ENCODE measurements at places on chromosomes 7 and 10.

- no peak for DNase-seq
Observed at GRCh38 chr7:121016966-121017365, 28.5 kb downstream of the CPED1 start.

DNA sequence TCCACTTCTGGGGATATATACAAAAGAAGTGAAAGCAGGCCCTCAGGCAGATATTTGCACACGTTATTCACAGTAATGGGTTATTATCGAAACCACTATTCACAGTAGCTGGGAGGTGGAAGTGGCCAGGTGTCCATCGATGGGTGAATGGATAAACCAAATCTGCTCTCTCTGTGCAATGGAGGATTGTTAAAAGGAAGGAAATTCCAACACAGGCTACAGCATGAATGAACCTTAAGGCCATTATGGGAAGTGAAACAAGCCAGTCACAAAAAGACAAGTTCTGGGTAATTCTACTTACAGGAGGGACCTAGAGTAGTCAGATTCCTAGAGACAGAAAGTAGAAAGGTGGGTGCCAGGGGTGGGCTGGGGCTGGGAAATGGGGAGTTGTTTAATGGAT lies 48.5 kb upstream of the BHLHA15 start:
- no peak for DNase-seq

DNA sequence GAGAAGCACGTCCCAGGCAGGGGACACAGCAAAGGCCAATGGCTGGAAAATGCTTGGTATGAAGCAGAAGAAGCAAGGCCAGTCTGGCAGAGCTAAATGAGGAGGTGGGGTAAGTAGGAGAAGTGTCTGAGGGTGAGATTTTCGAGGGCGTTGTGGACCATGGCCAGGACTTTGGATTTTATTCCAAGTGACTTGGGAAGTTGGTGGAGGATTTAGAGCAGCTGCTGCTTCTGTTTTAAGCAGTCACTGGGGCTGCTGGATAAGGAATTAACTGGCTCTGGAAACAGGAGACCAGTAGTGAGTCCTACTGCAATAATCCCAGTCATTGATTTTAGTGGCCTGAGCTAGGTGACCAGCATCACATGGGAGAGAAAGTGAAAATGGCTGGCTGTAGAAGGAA lies 67.6 kb upstream of the GSDME start:
- DNase-seq = no peak

DNA sequence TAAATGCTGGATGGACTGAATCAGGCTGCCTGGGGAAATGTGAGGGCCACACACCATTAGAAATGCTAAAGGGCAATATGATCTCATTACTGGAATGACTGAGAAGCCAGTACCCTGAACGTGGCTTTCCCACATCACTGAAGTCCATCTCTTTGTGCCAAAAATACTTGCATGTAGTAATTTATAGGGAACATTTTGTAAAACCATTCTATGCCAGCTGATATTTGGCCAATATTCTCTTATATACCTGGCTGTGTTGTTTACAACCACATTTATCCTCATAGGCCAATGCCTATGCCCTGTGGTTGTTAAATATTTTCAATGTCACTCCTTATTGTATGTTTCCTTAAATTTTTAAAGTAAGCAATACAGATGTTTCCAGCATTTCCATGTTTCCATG lies 111.6 kb downstream of the C10orf90 start:
- DNase-seq = no peak

GRCh38 chr10:34574353-34574934 lies 240.7 kb downstream of the PARD3 start:
- no peak for DNase-seq

DNA sequence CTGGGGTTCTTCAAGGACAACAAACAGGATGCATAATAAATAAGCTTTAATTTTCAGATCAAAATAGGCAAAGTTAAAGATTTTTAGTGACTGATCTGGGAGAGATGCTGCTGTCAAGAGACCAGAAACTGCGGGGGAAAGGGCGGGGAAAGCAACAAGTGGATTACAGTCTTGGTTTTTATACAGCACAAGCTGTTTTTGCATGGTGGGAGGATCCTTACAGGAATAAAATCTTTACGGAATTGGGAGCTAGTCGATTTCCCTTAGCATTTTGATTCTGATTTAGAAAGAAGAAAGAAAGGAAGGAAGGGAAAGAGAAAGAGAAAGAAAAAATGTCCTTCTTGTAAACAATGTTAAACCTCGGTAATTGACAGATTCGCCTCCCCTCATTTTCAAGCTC lies 242.3 kb upstream of the SP8 start:
- no peak for DNase-seq

DNA sequence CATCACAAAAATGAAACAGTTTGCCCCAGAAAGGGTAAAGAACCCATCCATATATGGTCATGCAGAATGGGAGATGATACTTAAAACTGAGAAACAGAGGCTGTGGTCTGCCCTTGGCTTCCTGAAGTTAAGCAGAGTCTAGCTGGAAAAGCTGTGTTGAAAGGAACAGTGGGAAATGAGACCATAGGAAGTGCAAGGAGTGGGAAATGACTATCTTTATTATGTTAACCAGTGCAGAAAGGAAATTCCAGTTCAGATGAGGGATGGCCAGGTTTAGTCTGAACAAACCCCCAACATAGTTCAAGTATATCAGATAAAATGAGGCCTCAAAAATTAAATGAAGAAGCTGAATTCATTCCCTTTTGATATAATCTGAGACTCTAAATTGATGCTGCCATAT lies 112.2 kb upstream of the TARP start:
- no peak for DNase-seq

- no peak for DNase-seq
Observed at GRCh38 chr7:18202315-18203045, 174.8 kb upstream of the PRPS1L1 start.

Measured in adrenal gland (tissue), 19 donors.